ENCODE measurements at places on chromosomes 4 and X.

DNA sequence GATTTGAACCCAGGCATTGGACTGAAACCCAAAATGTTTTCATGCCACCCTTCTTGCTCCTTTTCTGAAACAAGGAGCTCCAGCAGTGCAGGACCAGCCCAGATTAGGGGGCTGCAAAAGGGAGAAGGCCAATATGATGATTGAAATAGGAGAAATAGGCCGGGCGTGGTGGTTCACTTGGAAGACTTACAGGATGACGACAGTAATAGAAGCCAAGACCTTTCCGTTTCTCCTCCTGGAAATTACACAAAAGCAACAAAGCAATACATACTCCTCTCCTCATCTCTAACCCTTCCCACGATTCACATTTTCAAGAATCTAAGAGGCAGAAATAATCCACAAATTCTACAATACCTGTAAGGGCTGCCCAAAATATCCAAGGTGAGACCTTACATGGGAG is 90.8 kb downstream of the ANAPC4 start:
- no peak for DNase-seq

DNA sequence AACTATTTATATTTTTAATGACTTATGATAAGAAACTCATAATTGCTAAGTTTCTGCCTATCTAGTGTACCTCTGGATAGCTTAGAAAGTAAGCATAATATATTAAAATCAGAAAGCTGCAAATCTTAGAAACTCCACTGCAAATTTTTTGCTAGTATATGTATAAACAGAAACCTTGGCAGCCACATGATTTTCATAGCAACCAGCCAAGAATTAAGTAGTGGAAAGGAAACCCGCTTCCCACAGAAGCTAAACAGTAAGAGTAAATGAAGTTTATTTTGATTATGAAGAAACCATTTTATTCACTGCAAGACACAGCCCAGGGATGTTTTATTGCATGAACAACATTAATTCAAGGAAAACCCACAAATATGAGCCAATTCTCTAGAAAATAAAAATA is 872.5 kb upstream of the ADGRL3 start:
- DNase-seq: no peak

DNA sequence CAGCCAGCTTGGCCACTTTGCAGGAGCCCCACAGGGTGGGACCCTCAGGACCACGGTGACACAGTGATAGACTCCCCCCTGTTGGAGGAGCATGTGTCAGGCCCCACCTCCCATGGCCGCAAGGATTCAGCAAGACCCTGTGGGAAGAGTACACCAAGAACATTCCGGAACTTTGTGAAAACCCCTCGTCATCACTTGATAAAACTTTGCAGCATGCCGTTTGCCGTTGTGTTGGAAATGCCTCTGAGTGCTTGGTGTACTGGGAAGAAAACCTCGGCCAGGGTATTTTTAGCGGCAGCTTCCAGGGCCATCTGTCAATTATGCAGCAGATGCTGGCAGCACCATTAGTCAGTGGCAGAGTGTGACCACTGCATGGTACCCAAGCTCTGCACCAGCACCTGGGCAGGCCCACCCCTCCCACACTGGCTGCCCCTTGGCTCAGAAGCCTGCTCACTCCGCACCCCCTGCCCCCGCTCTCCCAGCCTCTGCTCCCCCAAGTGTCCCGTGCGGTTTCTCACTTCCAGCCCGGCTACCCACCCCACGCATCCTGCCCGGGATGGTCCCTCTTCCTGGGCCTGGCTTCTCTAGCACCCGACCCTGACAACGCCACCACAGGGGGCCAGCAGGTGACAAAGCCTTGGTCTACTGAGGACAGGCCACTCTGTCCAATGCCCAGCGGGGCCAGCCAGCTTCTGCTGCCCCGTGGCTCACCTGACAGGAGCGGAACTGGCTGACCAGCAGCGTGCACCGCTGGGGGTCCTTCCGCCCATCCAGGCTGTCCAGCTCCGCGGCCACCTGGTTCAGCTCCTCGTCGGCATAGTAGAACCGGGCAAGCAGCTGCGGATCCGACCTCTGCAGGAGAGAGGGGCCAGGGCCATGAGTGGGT is 65.0 kb downstream of the ZFYVE28 start:
- no peak for DNase-seq

GRCh38 chrX:69062493-69062892 is 102.8 kb downstream of the PJA1 start:
- DNase-seq: no peak

DNA sequence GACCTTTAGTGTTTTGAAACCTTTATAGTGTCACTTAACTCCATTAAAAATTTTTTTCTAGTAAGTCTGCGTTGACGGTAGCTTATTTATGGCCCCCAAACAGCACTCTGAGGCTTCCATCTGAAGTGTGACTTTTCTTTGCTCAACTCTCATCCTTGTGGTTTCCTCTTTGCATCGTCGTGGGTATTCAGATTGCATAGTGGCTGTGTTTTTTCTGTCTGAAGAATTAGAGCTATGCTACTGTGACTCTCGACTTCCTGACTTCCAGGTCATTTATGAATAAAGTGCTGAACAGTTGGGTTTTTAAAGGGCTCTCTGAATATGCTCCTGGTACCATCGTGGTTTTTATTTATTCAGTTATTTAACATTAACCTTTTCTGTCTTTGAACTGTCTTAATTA is 44.9 kb downstream of the JADE1 start:
- no peak for DNase-seq

GRCh38 chr4:6753103-6753560 is 29.4 kb upstream of the KIAA0232 start:
- no peak for DNase-seq

DNA sequence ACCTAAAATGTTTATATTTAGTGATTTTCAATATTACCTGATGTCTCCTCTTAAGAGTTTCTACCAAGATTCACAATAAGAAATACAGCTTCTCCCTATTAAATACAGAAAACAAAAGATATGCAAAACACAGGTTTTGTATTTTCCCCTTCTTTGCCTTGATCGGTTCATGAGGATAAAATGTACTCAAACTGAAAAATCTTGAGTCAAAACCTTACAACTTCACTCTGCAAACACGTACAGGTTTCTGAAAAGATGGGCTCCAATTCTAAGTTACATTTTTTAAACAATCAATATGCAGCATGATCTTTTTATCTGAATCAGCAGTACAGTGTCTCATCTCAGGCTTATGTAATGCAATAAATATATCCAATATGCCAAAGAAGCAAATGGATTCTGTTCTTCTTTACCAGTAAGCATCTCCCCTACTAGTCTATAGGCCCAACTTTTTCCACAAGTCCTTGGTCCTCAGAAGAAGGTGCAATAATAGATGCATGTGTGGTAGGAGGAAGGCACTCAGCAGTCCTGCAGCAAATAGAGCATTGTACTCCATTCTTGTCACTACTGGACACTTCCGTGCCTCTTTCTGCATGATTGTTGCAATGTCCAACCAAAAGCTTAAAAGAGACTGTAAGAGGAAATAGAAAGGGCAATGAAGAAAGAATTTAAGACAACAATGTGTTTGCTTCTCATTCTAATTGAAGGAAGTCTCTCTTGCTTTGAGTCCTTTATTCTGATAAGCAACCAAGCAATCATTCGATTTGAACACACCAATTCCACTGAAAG is 3.2 kb downstream of the MAPK10 start:
- DNase-seq: no peak

- no peak for DNase-seq
These were observed 10.4 kb downstream of the OGT start for GRCh38 chrX:71543316-71543715.

- DNase-seq: no peak
These were observed at the start of gene MAP3K15 for GRCh38 chrX:19514791-19515614. Gene MAP3K15 (minus strand): TSS chrX:19515508. CDS start chrX:19515261, 247 bp downstream.

DNA sequence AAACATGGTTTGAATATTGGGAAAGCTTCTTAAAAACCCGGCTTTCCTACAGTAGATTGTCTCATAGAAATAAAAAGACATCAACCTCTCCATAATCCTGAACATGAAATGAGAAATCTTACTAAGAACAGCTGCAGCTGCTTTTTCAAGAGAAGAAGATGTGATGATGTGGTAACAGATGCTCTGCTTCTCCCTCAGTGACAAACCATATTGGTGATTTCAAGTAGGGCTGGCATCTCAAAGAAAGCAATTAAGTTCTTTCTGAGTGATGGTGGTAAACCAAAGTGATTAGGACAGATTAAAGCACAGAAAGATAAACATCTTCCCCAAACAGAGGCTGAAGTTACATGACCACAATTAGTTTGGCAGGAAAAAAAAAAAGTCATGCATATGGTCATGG is 1477.7 kb downstream of the RAPGEF2 start:
- DNase-seq: no peak

DNA sequence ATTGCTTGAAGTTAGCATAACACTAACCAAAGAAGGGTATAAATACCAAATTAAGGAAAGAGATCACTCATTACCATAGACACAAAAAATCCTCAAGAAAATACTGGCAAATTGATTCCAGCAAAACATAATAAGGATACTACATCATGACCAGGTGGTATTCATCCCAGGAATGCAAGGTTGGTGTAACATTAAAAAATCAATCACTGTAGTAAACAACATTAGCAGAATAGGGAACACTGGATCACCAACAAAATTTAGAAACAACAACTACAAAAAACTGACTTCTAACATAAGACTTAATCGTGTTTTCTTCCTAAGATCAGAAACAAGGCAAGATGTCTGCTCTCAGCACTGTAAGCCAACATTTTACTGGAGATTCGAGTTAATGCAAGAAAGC is 14.1 kb downstream of the GAK start:
- no peak for DNase-seq

GRCh38 chrX:102765809-102766208 is 45.3 kb downstream of the GPRASP3 start:
- no peak for DNase-seq

GRCh38 chrX:7059214-7059838 is 88.2 kb upstream of the STS start:
- DNase-seq: no peak

- no peak for DNase-seq
These were observed 1.4 kb downstream of the POU4F2 start for GRCh38 chr4:146640021-146640464.

GRCh38 chr4:25859429-25860148 is 3.2 kb downstream of the SEL1L3 start:
- DNase-seq: no peak

DNA sequence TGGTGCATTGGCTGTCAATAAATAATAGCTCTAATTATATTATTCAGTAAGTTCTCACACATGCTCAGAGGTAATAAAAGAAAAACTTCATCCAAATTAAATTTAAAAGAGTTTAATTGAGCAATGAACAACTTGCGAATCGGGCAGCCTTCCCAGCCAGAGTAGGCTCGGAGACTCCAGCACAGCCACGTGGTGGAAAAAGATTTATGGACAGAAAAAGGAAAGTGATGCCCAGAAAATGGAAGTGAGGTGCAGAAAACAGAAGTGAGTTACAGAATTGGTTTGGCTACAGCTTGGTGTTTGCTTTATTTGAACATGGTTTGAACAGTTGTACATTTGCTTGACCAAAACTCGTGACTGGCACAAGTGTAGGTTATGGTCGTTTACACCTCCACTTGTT is 13.6 kb upstream of the BOD1L1 start:
- DNase-seq: no peak

DNA sequence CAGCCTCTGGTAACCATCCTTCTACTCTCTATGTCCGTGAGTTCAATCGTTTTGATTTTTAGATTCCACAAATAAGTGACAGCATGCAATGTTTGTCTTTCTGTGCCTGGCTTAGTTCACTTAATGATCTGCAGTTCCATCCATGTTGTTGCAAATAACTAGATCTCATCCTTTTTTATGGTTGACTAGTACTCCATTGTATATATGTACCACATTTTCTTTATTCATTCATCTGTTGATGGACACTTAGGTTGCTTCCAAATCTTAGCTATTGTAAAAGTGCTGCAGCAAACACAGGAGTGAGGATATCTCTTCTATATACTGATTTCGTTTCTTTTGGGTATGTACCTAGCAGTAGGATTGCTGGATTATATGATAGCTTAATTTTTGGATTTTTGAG is 140.9 kb downstream of the MID1 start:
- no peak for DNase-seq

GRCh38 chrX:39377773-39378172 is 576.5 kb downstream of the MID1IP1 start:
- DNase-seq: no peak

- no peak for DNase-seq
These were observed 745.8 kb upstream of the GALNTL6 start for GRCh38 chr4:171067422-171067821.

- no peak for DNase-seq
These were observed 526.6 kb downstream of the C4orf33 start for GRCh38 chr4:129622566-129622965.

- DNase-seq: no peak
These were observed 38.8 kb downstream of the GRIA3 start for GRCh38 chrX:123222920-123223319.

- no peak for DNase-seq
These were observed 5.5 kb downstream of the SUV39H1 start for GRCh38 chrX:48702032-48702431.

DNA sequence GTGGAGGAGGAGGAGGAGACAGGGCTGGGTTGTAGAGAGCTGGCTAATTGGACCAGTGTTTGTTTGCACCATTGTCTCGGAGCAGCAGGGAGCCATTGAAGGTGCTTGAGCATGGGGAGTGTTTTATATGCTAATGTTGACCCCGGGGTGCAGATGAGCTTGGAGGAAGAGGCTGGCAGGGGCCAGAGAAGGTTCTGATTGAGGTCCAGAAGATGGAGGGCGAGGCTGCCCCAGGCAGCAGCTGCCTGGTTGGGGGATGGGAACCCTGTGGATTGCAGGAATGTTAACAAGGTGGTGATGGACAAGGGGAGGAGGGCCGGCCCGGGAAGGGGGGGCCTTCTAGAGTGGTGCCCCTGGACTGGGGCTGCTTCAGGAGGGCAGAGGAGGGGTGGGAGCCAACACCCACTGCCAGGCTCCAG is 18.0 kb downstream of the DOK7 start:
- DNase-seq: no peak

- no peak for DNase-seq
These were observed 43.0 kb downstream of the CXCL1 start for GRCh38 chr4:73912191-73912590.

GRCh38 chr4:37678624-37679023 is 7.6 kb downstream of the RELL1 start:
- no peak for DNase-seq

DNA sequence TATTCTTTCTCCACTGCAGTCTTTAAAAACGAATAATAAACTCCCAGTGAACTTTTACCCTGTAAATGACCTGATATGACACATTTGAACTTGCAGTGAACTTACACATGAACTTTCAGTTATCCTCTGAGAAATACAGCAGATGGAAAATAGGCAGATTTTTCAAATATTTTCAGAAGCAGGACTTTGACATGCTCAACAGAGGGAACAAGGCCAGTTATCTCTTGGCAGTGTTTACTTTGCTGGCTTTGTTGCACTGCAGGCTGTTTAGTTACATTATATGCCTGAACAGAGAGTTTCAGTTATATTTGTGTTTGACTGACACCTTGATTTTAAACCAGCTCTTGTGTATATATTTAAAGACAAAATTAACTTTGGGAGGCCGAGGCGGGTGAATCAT is 47.6 kb upstream of the FGG start:
- no peak for DNase-seq
